ENCODE measurements at places on chromosomes 5 and 9.

DNA sequence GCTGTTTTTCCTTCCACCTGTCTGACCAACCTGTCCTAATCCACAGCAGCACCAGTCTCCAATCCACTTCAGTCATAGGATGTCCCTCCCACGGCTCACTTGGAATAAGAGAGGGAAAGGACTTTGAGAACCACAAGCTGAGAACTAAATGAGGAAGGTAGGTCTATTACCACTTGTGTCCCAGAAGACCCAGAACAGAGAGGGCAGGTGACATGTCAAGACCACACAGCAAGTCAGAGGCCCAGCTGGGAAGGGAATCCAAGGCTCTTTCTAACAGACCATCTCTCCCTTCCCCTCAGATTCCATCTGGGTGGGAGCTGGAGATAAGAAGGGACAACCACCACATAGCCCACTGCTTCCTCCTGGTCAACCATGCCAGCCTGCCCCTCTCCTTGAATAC is 14.6 kb downstream of the ANXA6 start:
- H3K4me1 ChIP-seq = peaks cover 89% of the 10 kb centered on the region
- DNase-seq = no peak

DNA sequence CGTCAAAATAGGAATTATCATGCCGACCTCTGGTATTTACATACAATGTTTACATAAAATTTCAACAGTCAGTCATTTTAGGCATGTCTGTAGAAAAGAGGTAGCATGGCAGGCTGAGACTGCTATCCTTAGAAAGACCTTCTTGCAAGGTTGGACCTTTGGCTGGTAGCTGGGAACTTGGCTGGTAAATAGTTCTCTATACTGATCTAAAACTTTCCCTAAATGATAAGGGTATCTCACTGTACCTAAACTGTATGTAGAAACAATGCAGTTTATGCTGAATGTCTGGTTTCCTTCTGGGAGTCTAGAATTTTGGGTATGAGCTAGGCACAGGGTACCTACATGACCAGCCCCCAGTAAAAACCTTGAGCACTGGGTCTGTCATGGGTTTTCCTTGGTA is 18.0 kb downstream of the FEM1C start:
- H3K36me3 ChIP-seq = peaks cover 21% of the 10 kb centered on the region
- H3K27me3 ChIP-seq = no peaks in the 10 kb centered on the region
- no peak overlapping the region for H3K4me3 ChIP-seq
- no peak for DNase-seq

DNA sequence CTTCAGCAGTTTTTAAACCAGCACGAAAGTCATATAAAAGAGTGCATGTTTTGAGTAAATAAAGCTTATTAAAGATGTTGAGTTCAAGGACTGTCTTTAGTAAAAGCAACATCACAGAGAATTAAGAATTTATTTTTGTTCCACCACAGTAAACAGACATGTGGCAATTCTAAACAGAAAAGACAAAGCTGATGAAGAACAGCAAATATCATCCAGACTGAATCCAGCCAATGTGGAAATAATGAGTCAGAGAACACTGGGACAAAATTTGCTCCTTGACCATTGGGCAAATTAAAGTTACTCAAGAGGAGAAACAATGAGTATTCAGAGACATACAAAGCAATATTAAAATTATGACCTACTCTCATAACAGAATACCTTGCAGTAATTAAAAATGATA is 28.8 kb downstream of the OR2K2 start:
- no peak overlapping the region for H3K4me3 ChIP-seq
- no peaks in the 10 kb centered on the region for H3K27me3 ChIP-seq
- no peak overlapping the region for H3K27ac ChIP-seq
- no peaks in the 10 kb centered on the region for H3K4me1 ChIP-seq

DNA sequence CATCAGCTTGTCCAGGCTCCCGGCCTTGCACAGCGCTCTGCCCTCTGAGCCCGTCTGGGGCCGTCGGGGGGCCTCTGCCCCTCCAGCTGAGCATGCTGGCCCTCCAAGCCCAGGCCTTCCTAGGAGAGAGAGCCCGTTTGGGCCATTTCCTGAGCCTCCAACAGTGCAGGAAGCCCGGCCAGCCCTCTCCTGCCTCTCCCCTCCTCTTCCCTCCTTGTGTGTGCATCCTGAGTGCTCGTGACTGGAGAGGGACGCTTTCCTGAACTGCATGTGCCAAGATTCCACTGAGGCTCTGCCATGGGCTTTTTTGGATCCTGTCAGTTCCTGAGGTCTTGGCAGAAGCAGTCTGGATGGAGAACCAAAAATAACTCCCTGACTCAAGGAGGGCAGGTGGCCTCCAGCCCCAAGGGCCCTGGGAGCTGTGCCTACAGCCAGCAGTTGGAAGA is 15.6 kb downstream of the OLFM1 start:
- no peaks in the 10 kb centered on the region for H3K4me1 ChIP-seq
- peaks cover 95% of the 10 kb centered on the region for H3K27me3 ChIP-seq
- DNase-seq = no peak
- H3K27ac ChIP-seq = no peak overlapping the region
- no peaks in the 10 kb centered on the region for H3K36me3 ChIP-seq

DNA sequence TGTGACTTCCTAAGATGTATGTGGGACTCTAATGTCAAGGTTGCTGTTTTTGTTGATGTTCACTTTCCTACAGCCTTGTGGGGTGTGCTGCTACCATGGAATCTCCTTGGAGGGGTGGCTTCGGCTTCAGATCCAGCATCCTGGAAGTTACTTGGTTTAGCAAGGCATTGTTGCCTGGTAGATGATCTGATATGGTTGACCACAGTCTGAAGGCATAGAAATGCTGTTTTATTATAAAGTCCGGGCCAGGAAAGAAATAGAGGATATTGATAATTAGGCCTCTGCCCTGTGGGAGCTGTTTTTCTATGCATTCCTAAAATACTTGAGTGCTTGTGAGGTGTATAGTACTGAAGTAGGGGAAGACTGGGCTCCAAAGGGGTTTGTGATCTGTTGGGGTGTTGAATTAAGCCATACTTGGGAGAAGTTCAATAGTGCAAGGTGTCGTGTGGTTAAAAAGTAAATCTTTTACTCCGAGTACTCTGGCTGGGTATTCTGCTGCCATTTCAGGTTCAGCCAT is 27.3 kb upstream of the CREBRF start:
- peaks cover 36% of the 10 kb centered on the region for H3K4me1 ChIP-seq
- no peak for DNase-seq
- peak overlapping the region; percentile 62 for H3K27ac ChIP-seq
- H3K27me3 ChIP-seq = no peaks in the 10 kb centered on the region

DNA sequence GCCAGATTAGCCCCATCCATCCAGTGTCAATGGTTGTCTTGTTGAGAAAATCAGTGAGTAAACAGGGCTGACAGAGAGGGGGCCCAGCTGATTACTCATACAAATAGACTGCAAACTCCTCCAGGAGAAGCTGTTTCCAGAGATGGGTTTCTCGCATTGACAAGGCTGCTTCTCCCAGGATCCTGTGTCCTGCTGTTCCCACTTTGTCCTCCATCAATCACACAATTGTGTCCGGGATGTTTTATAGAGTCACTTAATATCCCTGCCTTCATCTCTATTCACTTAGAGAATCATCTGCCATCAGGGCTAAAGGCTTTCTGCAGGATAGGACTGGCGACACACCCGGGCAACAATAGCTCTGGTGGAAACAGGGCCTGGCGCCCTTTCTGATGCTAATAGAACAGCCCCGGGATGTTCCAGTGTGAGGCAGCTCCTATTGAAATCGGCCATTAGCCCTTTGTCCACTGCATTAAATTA is 71.7 kb upstream of the TBCA start:
- no peaks in the 10 kb centered on the region for H3K36me3 ChIP-seq
- no peak overlapping the region for H3K4me3 ChIP-seq
- no peak overlapping the region for H3K27ac ChIP-seq
- no peaks in the 10 kb centered on the region for H3K27me3 ChIP-seq
- no peaks in the 10 kb centered on the region for H3K4me1 ChIP-seq

Measured in MM.1S (cell line).